Small intestine (tissue), 16 donors: ENCODE measurements at places on chromosomes 1 and 21. TPM values are rescaled to one million over a fixed set of nuclear protein-coding genes. Genes with fewer than 3 reads are reported as not detected.
A peak's percentile ranks its signal among the peaks of the same experiment; 100 is the strongest.

DNA sequence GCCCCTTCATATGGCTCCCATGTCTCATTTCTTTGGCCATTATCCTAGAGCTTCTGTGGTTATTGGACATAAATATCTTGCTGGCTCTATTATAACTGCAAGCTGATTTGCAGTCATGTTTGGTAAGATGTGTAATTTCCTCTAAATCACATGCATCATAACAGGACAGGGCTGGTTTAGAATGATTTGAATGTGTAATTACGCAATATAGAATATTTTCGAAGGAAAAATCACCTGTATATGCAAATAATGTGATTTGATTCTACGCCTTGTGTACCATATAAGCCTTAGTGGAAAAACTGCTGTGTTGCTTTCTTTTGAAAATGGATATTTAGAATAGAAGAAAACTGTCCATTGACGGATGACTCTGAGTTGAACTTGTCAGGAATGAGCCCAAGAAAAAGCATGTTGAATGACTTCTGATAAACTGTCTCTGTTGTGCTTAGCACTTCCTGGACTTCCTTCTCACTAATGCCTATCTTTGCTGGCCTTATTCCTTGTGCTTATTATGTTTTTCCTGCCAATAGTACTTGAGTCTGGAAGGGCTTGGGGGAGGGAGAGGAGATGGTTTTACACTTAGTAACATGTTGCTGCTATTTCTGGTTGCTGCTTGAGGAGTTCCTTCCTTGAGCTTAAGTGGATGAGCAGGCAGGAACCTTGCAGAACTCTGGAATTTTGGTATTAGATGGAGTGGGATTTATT, 6.5 kb downstream of the CACHD1 start:
- peak; percentile 55 for DNase-seq

DNA sequence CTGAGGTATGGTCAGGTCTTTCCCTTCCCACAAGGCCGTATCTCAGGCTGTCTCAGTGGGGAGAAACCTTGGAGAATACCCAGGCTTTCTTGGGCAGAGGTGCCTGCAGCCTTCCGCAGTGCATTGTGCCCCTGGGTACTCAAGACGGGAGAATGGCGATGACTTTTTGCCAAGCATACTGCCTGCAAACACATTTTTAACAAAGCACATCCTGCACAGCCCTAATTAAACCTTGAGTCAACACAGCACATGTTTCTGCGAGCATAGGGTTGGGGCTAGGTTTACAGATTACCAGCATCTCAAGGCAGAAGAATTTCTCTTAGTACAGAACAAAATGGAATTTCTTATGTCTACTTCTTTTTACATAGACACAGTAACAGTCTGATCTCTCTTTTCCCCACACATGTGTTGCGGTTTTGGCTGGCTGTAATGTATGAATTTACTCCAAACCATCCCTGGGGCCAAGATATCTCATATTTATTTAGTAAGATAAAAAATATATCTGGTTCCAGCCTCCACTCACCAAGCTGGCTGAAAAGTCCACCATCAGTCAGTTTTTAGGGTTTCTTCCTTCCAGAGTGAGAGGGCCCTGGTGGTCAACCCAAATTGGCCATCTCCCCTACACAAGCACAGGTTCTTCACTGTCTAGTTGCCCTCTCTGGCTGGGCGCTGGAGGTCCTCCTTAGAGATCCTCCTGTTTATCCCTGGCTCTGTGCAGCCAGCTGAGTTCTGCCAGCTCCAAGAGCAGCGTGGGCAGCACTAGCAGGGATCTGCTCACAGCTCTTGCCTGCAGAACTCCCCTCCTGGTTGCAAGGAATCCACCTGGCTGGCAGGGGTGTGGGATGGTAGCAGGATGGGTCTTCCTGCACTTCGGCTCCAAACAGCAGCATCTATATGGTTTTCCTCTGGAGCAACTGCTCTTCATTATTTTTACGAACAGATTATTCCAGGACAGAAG, 2.6 kb downstream of the FAAH start:
- DNase-seq = no peak

S100B gene
- polyA plus RNA-seq = 4.3 TPM

- no peak for DNase-seq
These were observed 14.8 kb upstream of the S1PR1 start for GRCh38 chr1:101221945-101222429.

- DNase-seq = no peak
These were observed 24.2 kb downstream of the TBX19 start for GRCh38 chr1:168304865-168305264.

DNA sequence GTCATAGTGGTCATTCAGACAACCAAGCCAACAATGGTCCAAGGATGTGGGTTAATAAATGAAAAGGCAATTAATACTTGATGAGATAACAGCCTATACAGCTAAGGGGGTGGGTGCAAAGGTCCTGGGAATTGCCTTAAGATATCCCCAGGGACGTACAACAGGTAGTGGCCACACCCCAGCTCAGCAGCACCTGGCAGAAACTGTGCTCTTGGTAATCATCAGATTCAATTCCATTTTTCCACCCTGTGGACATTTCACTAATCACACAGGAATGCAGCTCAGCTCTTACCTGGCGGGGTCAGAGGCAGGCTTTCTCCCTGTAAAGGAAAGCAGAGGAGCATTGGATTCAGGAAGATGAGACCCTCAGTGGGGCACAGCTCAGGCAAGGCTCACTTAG, 32.9 kb downstream of the FCRL5 start:
- peak; percentile 96 for DNase-seq

- no peak for DNase-seq
These were observed 21.1 kb downstream of the LMOD1 start for GRCh38 chr1:201925301-201925567.

WDR47 gene
- 4.5 TPM for polyA plus RNA-seq

CAMK1G gene
- polyA plus RNA-seq = 0.37 TPM

DNA sequence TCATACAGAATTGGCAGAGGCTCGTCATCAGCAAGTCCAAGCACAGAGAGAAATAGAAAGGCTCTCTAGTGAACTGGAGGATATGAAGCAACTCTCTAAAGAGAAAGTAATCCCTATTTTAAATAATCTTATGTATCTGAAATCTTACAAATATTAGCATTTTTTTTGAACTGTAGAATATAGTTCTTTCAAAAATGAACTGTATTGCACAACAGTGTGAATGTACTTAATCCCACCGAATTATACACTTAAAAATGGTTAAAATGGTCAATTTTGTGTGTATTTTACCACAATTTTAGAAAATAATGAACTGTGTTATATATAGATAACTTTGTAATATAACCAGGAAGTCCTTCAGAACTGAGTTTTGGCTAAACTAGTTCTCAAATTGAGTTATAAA, 75.9 kb downstream of the CCDC18 start:
- no peak for DNase-seq

C1orf35 gene
- polyA plus RNA-seq = 15.4 TPM

GRCh38 chr1:211479624-211480023, 12.3 kb downstream of the RD3 start:
- DNase-seq = no peak

ICOSLG gene
- polyA plus RNA-seq = 3.2 TPM

GRCh38 chr1:111234866-111235265, 7.4 kb downstream of the CHI3L2 start:
- no peak for DNase-seq

DNA sequence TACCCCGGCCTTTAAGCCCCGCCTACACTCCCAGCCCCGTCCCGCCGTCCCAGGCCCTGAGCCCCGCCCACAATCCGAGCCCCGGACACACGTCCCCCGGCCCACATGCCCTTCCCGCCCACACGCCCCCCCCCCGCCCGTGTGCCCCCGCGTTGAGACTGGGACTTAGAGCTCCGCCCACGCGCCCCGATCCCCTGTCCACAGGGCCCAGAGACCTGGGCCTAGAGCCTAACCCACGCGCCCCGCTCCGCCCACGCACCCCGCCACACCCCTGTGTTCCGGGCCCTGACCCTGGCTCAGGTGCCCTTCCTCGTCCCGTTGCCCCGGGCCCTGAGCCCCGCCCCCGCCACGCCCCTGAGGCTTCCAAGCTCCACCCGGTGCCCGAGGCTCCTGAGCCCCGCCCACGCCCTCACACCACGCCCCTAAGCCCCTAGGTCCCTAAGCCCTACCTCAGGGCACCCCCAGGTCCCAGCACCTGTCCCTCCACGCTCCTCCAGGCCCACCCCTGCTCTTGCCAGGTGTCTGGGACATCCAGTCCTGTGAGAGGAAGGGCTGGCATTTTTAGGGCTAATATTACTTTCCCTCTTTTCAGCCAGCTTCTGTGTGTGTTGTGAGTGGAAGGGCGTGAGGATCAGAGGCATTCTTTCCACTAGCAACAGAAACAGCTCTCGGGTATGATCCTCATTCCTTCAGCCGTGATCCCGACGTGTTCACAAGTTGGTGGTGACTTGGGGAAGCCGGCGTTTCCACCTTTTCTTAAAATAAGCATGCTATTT, 552 bp upstream of the GPR157 start:
- DNase-seq = peak; percentile 94
